ENCODE measurements at places on chromosomes 3 and 15. TPM values are rescaled to one million over a fixed set of nuclear protein-coding genes. Genes with fewer than 3 reads are reported as not detected.

The KNG1 gene
- total RNA-seq, result not detected

The FRMD5 gene
- total RNA-seq, result 20.8 TPM

The FAM81A gene
- 19.4 TPM for total RNA-seq

DNA sequence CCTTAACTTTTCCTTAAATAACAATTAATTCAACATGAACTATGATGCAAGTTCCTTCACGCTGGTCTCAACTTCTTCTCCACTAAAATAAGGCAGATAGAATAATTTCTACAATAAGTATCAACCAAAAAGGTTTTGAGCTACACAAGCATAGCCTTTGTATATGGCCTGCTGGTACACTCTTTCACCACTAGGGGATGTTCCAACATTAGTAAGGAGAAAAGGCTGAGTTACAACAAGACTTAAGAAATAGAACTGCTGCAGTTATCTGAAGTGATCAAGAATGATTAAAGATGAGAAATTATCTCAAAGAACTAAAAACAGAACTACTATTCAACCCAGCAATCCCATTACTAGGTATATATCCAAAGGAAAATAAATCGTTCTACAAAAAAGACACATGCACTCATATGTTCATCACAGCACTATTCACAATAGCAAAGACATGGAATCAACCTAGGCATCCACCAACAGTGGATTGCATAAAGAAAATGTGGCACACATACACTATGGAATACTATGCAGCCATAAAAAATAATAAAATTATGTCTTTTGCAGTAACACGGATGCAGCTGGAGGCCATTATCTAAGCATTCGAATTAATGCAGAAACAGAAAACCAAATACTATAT is 14.4 kb downstream of the ATP13A3 start:
- peak; percentile 33 for DNase-seq

GRCh38 chr3:190696777-190697501 is 165.6 kb downstream of the GMNC start:
- DNase-seq, result peak; percentile 69

All from spinal cord (tissue), 10 donors.